ENCODE measurements at places on chromosomes 11 and 22. TPM values are rescaled to one million over a fixed set of nuclear protein-coding genes. Genes with fewer than 3 reads are reported as not detected.
A peak's percentile ranks its signal among the peaks of the same experiment; 100 is the strongest.

- H3K36me3 ChIP-seq: no peaks in the 10 kb centered on the region
- no peak overlapping the region for H3K27ac ChIP-seq
- DNase-seq: no peak
These were observed 110.3 kb downstream of the ZBTB16 start for GRCh38 chr11:114169821-114170220.

- no peak overlapping the region for H3K27ac ChIP-seq
- H3K27me3 ChIP-seq: peaks cover 42% of the 10 kb centered on the region
- no peaks in the 10 kb centered on the region for H3K36me3 ChIP-seq
- H3K4me3 ChIP-seq: no peak overlapping the region
- peak; percentile 82 for DNase-seq
These were observed 2.8 kb upstream of the CABP7 start for GRCh38 chr22:29716814-29717545.

Gene OR4D10
- polyA plus RNA-seq: not detected

Gene DNAJB7
- polyA plus RNA-seq: 0.16 TPM

DNA sequence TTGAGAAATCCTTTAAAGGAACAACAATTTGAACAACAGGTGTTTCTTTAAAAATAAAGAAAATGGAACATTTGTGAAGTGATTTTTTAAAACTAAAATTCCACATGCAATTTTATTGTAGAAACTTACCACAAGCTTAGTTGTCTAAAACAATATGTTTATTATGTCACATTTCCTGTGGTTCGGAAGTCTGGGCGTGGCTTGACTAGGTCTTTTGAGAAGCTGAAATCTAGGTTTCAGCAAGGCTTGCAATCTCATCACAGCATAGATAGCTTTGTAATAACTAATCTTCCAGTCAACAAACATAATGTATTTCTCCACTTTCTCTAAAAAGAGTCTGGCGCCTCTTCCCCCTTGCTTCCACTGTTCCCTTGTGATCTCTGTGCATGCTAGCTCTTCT is 27.0 kb downstream of the MS4A6A start:
- H3K27me3 ChIP-seq: no peaks in the 10 kb centered on the region
- no peak for DNase-seq
- H3K27ac ChIP-seq: no peak overlapping the region
- no peak overlapping the region for H3K4me3 ChIP-seq
- no peaks in the 10 kb centered on the region for H3K4me1 ChIP-seq
- H3K36me3 ChIP-seq: no peaks in the 10 kb centered on the region

GRCh38 chr11:45983471-45983845 is 61.0 kb downstream of the LARGE2 start:
- H3K4me1 ChIP-seq: peaks cover 18% of the 10 kb centered on the region
- no peak for DNase-seq
- H3K27me3 ChIP-seq: no peaks in the 10 kb centered on the region
- no peak overlapping the region for H3K4me3 ChIP-seq

GRCh38 chr22:46796566-46797195 is 34.2 kb downstream of the TBC1D22A start:
- no peak overlapping the region for H3K27ac ChIP-seq
- peaks cover 2% of the 10 kb centered on the region for H3K4me1 ChIP-seq
- DNase-seq: no peak
- no peaks in the 10 kb centered on the region for H3K27me3 ChIP-seq

Gene MICAL2
- 83.3 TPM for polyA plus RNA-seq

Gene TKFC
- 39.8 TPM for polyA plus RNA-seq

GRCh38 chr22:38285018-38285417 is 12.2 kb upstream of the TMEM184B start:
- H3K4me3 ChIP-seq: no peak overlapping the region
- no peaks in the 10 kb centered on the region for H3K27me3 ChIP-seq
- H3K4me1 ChIP-seq: peaks cover 26% of the 10 kb centered on the region
- no peaks in the 10 kb centered on the region for H3K36me3 ChIP-seq
- peak overlapping the region; percentile 95 for H3K27ac ChIP-seq

DNA sequence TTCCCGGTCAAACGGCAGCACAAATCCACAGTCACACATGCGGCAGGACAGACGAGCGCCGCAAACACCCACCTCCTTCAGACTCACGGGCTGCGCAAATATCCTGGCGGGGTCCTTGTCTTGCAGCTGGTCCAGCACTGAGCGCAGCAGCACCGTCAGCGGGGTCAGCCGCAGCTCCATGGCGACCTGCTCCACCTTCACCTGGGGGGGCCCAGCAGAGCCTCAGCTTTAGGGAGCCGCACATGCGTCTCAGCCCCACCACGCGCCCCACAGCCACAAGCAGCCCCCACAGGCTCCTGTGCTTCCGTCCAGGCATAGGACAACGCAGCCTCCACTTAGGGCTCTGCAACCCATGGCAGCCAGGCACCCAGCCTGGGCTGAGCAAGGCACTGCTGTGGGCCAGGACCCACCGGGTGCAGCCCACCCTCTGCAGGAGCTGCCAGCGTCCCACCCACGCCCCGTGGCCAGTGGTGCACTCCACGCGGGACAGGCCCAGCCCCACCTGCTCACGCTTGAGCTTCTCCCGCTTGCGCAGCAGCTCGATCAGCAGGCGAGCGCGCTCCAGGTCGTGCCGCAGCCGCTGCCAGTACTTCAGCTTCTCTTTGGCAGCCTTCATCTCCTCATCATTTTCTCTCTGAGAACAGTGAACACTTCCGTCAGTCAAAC is 29.1 kb downstream of the BRD1 start:
- no peaks in the 10 kb centered on the region for H3K4me1 ChIP-seq
- no peaks in the 10 kb centered on the region for H3K27me3 ChIP-seq
- peaks cover 37% of the 10 kb centered on the region for H3K36me3 ChIP-seq

- no peak for DNase-seq
- H3K4me1 ChIP-seq: no peaks in the 10 kb centered on the region
- H3K36me3 ChIP-seq: peaks cover 24% of the 10 kb centered on the region
- H3K27ac ChIP-seq: no peak overlapping the region
These were observed 77.3 kb downstream of the ZBTB44 start for GRCh38 chr11:130237282-130238006.

GRCh38 chr11:111302298-111302697 is 4.0 kb downstream of the POU2AF3 start:
- no peaks in the 10 kb centered on the region for H3K4me1 ChIP-seq
- DNase-seq: no peak

GRCh38 chr11:76598426-76598839 is 72.1 kb downstream of the LRRC32 start:
- H3K27ac ChIP-seq: no peak overlapping the region
- no peaks in the 10 kb centered on the region for H3K27me3 ChIP-seq
- H3K36me3 ChIP-seq: no peaks in the 10 kb centered on the region
- peak; percentile 76 for DNase-seq

Gene OR4D9
- polyA plus RNA-seq: not detected

DNA sequence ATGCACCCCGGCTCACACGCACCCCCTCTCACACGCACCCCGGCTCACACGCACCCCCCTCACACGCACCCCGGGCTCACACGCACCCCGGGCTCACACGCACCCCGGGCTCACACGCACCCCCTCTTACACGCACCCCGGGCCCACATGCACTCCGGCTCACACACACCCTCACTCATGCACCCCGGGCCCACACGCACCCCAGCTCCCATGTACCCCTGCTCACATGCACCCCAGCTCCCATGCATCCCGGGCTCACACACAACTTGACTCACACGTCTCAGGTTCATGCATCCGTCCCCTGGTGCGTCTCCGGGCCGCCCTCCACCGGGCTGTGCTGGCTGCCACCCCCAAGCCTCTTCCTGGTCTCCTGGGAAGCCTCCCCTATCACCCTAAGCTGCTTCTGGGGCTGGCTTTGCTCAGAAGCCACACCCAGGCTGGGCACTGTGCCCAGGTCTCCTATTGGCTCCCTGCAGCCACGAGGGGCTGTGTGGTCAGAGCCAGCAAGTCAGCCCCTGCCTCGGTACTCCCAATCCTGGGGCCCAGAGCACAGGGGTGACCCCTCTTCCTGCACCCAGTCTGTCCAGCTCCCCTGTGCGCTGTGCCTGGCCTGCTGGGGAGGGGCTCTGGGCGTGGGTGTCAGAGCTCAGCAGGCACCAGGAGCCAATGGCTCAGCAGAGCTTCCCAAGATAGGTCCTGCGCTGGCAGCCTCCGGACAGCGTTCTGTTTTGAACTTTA is 16.9 kb downstream of the TSPAN4 start:
- H3K27ac ChIP-seq: peak overlapping the region; percentile 25
- H3K4me3 ChIP-seq: no peak overlapping the region
- H3K27me3 ChIP-seq: no peaks in the 10 kb centered on the region
- DNase-seq: peak; percentile 91
- H3K36me3 ChIP-seq: no peaks in the 10 kb centered on the region

Gene MPZL2
- polyA plus RNA-seq: not detected

GRCh38 chr11:597166-597725 is 18.5 kb downstream of the IRF7 start:
- H3K36me3 ChIP-seq: no peaks in the 10 kb centered on the region
- no peak for DNase-seq
- no peak overlapping the region for H3K4me3 ChIP-seq

DNA sequence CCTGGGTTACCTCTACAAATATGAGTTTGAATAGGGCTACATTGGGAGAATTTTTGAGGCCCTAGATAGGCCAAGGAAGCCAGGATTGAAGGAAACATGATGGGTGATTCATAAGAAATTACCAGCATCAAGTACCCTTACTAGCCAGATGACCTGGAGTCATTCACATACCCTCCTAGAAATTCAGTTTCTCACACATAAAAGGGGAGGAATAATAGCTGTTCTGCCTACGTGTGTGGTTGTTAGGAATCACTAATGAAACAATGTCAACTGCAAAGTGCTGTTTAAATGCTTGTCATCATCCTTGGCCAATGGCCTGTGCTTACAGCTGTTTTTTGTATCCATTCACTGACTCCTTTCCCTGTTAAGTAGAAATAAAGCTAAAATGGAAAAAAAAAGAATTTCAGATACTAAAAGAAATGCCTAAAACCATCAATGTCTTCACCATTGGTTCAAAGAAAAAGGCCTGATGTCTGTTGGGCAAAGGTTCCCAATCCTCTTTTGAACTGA is 114.4 kb downstream of the NCAM1 start:
- no peak for DNase-seq
- no peak overlapping the region for H3K4me3 ChIP-seq
- H3K27ac ChIP-seq: no peak overlapping the region
- H3K27me3 ChIP-seq: no peaks in the 10 kb centered on the region
- no peaks in the 10 kb centered on the region for H3K4me1 ChIP-seq
- no peaks in the 10 kb centered on the region for H3K36me3 ChIP-seq

Gene KRTAP5-2
- not detected for polyA plus RNA-seq

Gene LMO1
- polyA plus RNA-seq: not detected

GRCh38 chr11:125416981-125417935 is 78.8 kb downstream of the FEZ1 start:
- no peak overlapping the region for H3K4me3 ChIP-seq
- H3K27me3 ChIP-seq: peaks cover 22% of the 10 kb centered on the region
- no peak overlapping the region for H3K27ac ChIP-seq
- H3K36me3 ChIP-seq: no peaks in the 10 kb centered on the region
- no peak for DNase-seq
- H3K4me1 ChIP-seq: no peaks in the 10 kb centered on the region

Gene SC5D
- 27.7 TPM for polyA plus RNA-seq

DNA sequence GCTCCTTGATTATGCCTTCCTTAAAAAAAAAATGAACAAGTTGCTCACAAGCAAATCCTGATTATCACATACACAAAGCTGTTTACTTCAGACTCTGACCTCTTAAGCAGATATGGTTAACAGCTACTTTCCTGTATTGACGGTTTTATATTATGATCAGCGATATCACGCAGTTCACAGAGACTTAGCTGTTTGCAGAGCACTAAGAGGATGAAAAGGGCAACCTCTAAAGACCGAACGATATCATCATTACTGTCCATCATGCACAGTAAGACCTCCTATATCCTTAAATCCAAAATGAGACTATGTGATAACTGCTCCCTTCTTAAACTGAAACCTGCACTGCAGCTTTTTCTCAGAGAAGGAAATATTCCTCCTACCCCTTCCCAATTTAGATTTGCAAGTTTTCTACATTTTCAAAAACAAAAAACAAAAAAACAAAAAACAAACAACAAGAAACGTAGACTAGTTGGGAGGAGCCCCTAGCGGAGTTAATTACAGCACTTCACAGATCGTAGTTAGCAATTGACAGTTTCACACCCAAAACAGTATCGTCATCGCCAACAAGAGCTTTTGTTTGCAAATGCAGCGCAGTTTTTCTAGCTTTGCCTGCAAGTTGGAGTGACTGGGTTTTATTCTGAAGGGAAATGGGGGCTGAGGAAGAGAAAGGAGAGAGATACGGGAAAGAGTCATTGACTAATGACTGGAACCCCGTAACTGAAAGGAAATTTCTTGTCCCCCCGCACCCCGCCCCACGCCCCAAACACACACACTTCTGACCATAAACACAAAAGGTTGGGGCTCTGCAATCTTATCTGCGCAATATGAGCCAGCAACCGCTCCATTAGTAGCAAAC is 1.2 kb downstream of the DDX6 start:
- H3K27ac ChIP-seq: peak overlapping the region; percentile 97
- H3K36me3 ChIP-seq: peaks cover 14% of the 10 kb centered on the region
- H3K27me3 ChIP-seq: no peaks in the 10 kb centered on the region
- peak; percentile 60 for DNase-seq
- H3K4me1 ChIP-seq: peaks cover 22% of the 10 kb centered on the region

Gene DDTL
- 1.3 TPM for polyA plus RNA-seq

DNA sequence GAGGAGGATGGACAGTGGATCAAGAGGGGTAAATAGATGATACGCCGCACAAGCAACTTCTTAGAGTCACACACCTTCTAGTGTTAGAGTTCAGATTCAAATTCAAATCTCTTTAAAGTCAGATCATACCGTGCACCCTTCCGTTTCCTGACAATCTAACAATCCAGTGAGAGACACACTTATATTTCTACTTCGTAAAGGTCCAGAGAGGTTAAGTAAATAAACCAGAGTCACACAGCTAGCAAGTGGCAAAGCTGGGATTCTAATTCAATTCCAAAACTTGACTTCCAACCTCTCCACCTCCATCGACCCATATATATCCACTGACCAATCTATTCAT is 34.0 kb downstream of the MIAT start:
- peaks cover 4% of the 10 kb centered on the region for H3K36me3 ChIP-seq
- H3K27ac ChIP-seq: no peak overlapping the region
- no peaks in the 10 kb centered on the region for H3K4me1 ChIP-seq

GRCh38 chr11:2519862-2520735 is 75.3 kb downstream of the KCNQ1 start:
- peaks cover 13% of the 10 kb centered on the region for H3K27me3 ChIP-seq
- no peak overlapping the region for H3K27ac ChIP-seq
- H3K4me1 ChIP-seq: no peaks in the 10 kb centered on the region
- H3K4me3 ChIP-seq: no peak overlapping the region
- DNase-seq: no peak

DNA sequence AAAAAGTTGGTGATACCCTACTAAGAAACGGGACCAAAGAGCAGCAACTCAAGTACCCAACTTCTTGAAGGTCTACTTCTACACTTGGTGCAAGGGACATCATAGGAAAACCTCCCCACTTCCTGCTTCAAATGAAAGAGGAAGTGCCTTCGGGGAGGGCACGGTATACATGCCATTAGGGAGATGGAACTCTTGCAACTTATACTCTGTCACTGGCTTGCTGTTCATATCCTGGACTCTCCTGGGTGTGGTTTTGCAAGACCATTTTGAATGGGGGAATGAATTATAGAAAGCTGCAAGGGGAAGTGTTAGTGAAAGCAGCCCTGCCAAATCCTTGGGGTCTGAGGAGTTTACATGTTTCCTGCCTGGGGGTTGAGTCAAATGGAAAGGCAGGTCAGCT is 41.9 kb downstream of the CSNK2A3 start:
- H3K36me3 ChIP-seq: no peaks in the 10 kb centered on the region
- no peak overlapping the region for H3K27ac ChIP-seq
- H3K4me3 ChIP-seq: no peak overlapping the region
- no peak for DNase-seq
- H3K4me1 ChIP-seq: peaks cover 6% of the 10 kb centered on the region

- no peak for DNase-seq
- no peaks in the 10 kb centered on the region for H3K4me1 ChIP-seq
- H3K36me3 ChIP-seq: no peaks in the 10 kb centered on the region
- H3K27ac ChIP-seq: no peak overlapping the region
These were observed 107.4 kb downstream of the MORC2 start for GRCh38 chr22:30861131-30861530.

All from GM23248 (cell line).